ENCODE measurements at places on chromosomes 4 and X.

GRCh38 chrX:38820751-38821150, 19.5 kb downstream of the MID1IP1 start:
- no peak for DNase-seq

DNA sequence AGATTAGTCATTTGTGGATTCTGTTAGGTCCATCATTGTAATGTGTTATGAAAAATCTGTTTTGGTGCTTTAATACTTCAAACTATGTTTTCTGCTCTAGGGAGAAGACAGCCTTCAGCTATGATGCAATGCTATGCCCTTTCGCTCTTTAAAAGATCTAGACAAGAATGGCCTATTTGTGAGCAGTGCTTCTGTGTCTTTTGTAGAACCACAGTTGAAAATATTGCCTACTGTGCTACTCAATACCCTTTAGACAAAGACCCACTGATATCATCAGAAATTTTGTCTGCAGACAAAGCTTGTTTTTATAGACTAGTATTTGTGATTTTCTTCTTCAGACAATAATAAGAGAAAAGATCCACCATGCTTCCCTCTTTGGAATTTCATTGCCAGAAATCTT, 44.6 kb upstream of the SLITRK2 start:
- DNase-seq: no peak

- no peak for DNase-seq
Observed at GRCh38 chrX:13754765-13755164, 20.2 kb downstream of the OFD1 start.

GRCh38 chr4:154984148-154984547, 203.1 kb downstream of the RBM46 start:
- no peak for DNase-seq

- no peak for DNase-seq
Observed at GRCh38 chr4:152301381-152301780, 234.5 kb downstream of the FBXW7 start.

DNA sequence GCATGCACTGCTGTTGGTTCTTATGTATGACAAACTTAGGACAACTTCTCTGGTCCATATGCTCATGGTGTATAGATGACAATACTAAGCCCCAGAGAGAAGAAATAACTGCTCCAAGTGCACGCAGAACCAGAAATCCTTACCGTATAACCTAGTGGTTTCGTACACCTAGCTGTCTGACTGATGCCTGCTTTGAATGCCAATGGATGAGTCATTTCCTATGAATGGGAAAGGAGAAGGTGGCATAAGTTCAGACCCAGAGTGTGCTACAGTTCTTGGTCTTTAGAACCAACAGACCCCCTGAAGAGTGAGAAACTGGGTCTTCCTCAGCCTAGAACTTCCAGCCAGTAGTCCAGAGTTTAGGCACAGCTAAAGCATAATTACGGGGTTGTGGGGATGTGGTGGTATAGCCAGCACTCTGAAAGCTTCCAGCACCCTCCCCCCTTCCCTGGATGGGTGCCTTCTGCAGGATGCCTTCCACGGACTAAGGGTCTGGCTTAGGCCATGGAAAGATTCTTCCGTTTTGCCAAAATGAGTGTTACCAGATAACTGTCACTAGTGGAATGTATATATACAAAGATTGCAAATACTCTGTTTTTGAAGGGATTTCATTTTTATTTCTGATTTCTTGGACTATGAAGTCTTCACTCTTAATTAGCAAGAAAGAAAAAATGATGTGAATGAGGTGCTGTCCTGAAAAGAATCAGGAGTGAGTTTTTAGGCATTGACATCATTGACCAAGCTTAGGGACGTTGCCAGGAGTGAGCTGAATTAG, 84.6 kb upstream of the PACRGL start:
- DNase-seq: no peak

GRCh38 chr4:187158003-187158402, 434.3 kb upstream of the FAT1 start:
- no peak for DNase-seq

DNA sequence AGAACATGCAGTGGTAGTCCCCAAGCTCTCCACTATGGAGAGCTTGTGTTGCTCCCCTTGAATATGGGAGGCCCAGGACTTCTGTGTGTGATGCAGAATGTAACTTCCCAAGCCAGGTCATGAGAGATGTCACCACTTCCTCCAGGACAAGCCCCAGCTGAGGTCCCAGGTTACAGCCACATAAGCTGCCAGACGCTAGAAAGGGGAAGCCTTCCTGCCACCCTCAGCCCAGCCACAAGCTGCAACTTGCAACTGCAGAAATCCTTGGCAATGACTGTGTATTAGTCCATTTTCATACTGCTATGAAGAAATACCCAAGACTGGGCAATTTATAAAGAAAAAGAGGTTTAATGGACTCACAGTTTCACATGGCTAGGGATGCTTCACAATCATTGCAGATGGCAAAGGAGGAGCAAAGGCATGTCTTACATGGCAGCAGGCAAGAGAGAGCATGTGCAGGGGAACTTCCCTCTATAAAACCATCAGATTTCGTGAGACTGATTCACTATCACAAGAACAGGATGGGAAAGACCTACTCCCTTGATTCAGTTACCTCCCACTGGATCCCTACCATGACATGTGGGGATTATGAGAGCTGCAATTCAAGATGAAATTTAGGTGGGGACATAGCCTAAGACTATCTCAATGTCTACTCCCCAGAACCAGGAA, 91.5 kb upstream of the DHX15 start:
- DNase-seq: peak; percentile 45

GRCh38 chr4:103802766-103803165, 83.0 kb upstream of the TACR3 start:
- DNase-seq: no peak

GRCh38 chr4:62474802-62475201, 1274.7 kb downstream of the ADGRL3 start:
- DNase-seq: no peak

- peak; percentile 2 for DNase-seq
Observed at GRCh38 chr4:64617800-64618199, 208.6 kb upstream of the TECRL start.

DNA sequence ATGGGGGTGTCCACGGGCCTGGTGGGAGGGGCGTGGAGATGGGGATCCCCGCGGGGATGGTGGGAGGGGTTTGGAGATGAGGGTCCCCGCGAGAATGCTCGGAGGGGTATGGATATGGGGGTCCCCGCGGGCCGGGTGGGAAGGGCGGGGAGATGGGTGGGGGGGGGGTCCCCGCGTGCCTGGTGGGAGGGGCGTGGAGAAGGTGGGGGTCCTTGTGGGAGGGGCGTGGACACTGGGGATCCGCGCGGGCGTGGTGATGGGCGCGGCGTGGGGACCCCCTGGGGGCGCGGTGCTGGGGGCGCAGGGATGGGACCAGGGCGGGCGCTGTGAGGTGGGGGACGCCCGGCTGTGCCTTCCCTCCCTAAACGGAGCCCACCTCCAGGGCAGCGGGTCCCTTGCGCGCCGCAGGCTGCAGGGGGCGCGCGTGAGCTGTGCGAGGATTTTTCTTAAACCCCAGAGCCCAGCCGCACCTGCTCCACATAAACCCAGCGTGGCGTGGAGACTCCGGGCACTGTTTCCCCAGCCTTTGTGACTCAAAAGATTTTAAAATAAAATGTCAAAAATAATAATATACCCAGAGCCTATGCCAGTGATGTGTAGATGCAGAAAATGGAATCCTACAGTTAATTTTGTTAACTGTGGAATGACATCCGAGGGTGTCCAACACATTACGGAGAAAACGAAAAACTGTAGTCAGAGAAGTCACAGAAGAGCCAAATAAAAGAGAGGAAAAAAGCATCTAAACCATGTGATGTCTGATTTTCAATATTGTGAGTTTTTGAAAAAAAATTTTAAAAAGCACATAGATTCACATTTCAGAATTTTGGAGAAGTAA, 1.5 kb upstream of the ASMTL start:
- peak; percentile 99 for DNase-seq

GRCh38 chr4:168367065-168367464, 48.5 kb upstream of the DDX60 start:
- DNase-seq: peak; percentile 22

DNA sequence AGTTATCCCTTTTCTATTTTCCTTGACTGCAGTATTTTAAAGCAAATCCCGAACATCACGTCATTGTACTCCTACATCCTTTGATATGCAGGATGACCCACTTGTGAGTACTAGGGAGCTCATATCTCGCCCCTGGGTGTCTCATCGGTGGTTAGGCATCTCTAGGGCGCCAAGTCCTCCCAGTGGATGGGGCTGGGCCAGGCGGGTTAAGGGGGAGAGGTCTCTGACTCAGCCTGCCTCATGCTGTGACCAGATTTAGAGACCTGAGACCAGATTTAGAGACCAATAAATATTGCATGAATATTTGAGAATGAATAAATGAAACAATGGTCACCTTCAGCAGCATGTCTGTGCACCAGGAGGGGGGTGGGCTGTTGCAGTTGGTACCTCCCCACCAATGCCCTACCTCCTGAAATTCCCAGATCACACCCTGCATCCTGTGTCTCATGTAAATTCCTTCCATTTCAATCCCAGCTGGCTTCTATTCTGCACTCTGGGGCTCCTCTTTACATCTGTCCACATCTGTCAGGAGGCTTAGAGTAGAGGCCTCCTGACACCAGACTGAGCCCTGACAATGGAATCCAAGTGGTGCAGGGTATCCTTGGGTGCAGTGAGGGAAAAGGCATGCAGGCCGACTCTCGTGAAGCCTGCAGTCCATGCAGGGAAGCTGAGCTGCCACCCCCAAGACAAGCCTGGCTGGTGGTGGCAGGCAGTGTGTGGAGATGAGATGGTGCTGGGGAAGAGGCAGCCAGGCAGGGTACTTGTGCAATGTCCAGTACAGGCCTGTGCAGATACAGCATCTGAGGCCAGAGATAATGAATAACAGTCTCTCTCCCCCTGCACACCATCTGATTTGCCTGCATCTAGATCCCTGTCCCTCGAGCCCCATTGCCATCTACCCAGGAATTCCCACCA, 5.2 kb downstream of the APLN start:
- no peak for DNase-seq

- DNase-seq: no peak
Observed at GRCh38 chr4:2515830-2516550, 20.5 kb upstream of the FAM193A start.

- peak; percentile 37 for DNase-seq
Observed at GRCh38 chr4:67909905-67910584, 26.2 kb upstream of the TMPRSS11D start.

DNA sequence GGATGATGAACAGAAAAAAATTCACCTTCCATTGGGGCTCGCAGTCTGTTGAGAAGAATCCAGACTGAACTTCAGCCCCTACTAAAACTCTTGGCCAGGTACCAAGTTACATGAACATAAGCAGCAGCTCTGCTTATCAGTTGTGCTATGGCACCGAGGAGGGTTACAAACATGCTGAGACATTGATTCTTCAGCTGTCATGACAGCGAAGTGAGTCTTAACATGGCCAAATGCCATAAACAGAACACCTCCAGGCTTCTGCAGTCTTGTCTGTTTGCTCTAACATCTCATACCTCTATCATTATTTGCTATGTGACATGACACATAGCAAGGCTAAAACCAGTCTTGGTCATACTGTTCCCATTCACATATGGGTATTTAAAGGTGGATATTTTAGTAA, 521.5 kb downstream of the GRID2 start:
- no peak for DNase-seq

DNA sequence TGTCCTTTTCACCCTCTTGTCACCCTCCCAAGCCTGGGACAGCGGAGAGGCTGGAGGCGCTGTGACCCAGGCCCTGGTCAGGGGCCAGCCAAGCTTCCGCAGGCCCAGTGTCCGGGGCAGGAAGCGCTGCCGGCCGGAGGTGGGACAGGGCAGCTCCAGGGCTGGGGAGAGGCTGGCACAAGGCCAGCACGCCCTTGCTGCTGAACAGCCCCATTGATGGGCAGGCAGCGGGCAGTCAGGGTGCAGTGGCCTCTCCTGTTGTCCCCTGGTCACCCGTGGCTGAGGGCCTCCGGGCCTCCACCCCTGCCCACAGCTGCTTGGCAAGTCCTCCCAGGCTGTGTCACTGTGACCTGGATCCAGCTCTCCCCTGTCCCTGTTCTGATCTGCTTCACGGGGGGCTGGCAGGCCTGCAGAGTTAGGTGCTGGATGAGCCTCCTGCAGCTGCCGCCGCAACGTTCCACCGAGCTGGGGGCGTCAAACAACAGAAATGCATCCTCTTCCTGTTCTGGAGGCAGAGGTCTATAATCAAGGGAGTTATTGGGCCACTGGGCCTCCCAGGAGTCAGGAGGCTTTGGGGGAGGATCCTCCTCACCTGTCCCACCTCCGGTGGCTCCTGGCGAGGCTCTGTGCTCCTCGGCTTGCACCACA, 107.9 kb downstream of the PSAPL1 start:
- DNase-seq: no peak

DNA sequence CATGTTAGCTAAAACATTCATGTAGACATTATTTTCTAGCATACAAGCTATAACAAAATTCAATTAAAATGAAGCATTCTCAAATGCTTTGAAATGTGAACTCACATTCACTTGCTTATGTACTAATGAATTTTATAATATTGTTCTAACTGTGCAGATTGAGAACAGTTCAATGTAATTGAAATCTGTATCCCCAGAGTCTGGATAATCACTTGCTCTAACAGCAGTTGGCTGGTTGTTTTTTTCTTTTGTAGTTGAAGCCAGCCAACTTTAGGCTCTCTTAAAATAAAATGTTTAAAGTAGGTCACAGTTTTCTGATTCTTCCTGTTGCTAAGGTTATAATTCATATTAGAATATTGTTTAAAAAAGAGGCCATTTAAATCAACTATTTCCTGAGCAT, 438.9 kb downstream of the NAF1 start:
- no peak for DNase-seq

DNA sequence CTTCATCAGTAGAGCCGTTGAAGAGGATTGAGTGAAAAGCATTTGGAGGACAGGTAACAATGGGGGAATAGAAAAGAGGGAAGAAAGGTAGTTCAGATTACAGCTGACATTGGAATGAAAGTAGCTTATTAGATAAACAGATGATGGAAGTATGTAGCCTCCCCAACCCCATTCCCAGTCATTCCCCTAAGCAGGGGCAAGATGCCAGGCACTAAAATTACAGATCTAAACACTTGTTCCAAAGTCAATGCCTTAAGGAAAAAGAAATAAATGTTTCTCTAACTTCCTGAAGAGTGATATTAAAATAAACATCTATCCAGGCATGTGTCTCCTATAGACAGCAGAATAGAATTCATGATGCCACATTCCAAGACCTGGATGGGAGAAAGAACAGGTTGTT, 350.8 kb downstream of the PDGFC start:
- DNase-seq: no peak

DNA sequence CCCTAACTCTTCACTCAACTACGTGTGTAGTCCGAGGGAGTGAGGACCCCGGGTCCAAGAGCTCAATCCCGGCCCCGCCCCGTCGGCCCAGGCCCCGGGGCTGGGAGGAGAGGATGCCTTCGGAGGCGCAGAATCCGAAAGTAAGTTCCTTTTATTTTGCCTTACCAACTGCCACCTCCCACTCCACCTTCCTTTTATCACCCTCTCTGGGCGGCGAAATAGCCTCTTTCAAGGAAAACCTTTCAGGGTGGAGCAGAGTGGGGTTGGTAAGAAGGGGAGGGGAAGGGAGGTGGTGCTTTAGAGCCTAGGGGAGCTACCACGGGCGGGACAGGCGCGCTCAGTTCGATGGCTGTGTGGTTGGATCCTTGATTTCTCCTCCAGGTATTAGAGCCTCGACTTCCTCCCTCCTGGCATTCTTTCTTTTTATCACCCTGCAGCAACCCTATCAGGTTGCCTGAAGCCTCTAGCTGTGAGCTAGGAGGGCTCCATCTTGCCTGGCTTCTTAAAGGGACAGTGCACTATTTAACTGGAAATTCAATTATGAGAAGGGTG, 191.2 kb downstream of the RRAGB start:
- no peak for DNase-seq

Data from KBM-7 (cell line).